ENCODE measurements at places on chromosomes 3 and 15. TPM values are rescaled to one million over a fixed set of nuclear protein-coding genes. Genes with fewer than 3 reads are reported as not detected.

MOBP gene
- not detected for total RNA-seq

TMEM207 gene
- not detected for total RNA-seq

CCR4 gene
- total RNA-seq = not detected

PLS1 gene
- 1.7 TPM for total RNA-seq

EFHB gene
- total RNA-seq = under 0.01 TPM

DNA sequence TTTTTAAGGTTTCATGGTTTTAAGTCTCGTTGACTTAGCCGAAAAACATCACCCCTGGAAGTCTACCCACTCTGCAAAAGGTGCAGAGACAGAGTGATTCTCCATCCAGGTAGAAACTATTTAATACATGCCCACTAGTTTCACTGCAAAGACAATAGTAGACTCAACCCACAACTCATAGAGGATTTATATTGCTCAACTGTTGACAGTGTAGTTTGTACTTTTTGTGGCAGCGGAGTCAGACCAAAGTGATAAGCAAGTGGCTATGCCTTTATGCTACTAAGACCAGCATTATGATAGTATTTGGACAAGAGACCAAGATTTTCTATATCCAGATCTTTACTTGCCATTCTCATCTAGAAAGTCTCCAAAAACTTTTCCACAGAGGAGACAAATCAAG is 98.8 kb upstream of the ZBTB20 start:
- H3K36me3 ChIP-seq = no peaks in the 10 kb centered on the region
- no peaks in the 10 kb centered on the region for H3K27me3 ChIP-seq
- H3K4me3 ChIP-seq = no peak overlapping the region
- H3K27ac ChIP-seq = no peak overlapping the region
- peaks cover 5% of the 10 kb centered on the region for H3K4me1 ChIP-seq
- DNase-seq = no peak

GRCh38 chr3:174710612-174711011 is 148.5 kb upstream of the NAALADL2 start:
- no peak overlapping the region for H3K4me3 ChIP-seq
- no peaks in the 10 kb centered on the region for H3K4me1 ChIP-seq
- H3K36me3 ChIP-seq = no peaks in the 10 kb centered on the region
- peak; percentile 60 for DNase-seq

- H3K4me3 ChIP-seq = no peak overlapping the region
- DNase-seq = no peak
- H3K27ac ChIP-seq = no peak overlapping the region
- no peaks in the 10 kb centered on the region for H3K27me3 ChIP-seq
- no peaks in the 10 kb centered on the region for H3K36me3 ChIP-seq
Measured at GRCh38 chr3:72744330-72744729, 103.9 kb downstream of the SHQ1 start.

DNA sequence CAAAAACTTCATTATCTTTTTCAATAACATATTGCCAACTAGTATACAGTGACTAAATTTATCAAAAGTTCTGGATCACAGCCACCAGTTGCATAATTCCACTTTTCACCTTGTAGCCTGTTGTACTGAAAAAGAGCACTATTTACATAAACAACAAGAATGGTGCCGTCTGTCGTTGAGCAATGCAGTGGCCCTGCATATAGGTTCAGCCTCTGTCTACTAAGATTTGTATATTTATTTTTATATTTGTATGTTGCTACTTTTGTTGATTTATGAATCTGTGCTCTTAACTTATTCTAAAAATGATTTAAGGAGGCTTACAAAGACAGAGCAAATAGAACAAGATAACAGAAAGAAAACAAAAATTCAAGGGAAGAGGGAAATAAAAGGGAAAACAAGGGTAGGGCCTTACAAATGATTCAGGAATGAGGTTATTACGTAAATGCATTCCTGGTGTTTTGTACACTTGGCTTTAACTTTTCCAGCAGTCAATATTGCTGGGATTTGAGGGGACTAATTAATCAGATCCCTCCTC is 257.6 kb upstream of the STT3B start:
- no peaks in the 10 kb centered on the region for H3K4me1 ChIP-seq
- peak; percentile 64 for DNase-seq
- H3K4me3 ChIP-seq = no peak overlapping the region

DNA sequence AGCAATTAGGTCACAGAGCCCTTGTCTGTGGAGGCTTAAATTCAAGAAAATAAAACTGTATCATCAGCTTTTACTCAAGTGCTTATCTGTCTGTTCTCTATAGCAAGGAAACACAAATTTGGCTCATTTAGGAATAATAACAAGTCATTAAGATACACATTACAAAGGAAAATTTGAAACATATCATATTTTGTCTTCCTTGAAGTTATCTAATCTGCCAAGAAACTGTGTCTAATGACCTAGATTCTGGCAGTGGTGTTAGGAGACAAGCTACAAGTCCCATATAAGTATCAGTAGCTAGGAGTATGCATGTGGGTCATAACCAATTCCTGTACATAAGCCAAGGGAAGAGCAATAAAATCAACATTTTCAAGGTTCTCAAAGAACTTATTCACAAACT is 108.2 kb upstream of the SETMAR start:
- no peak overlapping the region for H3K27ac ChIP-seq
- H3K36me3 ChIP-seq = no peaks in the 10 kb centered on the region

DNA sequence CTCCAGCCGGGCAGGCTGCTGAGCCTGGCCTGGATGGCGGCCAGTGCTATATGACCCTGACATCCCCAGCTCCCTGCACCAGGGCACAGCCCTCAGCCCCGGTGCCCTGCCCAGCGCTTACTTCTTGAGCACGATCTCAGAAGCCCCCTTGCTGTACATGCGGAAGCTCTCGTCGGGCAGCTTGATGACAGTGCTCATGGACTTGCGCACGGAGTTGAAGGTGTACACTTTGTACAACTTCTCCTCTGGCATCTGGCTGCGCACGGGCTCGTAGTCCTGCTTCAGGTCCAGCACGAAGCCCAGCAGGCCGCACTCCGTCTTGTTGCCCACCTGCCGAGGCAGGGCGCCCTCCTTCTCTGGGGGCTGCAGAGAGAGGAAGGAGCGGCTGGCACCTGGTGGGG is 38.8 kb upstream of the SEC13 start:
- peaks cover 13% of the 10 kb centered on the region for H3K4me1 ChIP-seq
- no peak overlapping the region for H3K27ac ChIP-seq
- H3K4me3 ChIP-seq = no peak overlapping the region
- DNase-seq = no peak

GRCh38 chr3:171654809-171655208 is 155.5 kb downstream of the PLD1 start:
- H3K4me1 ChIP-seq = no peaks in the 10 kb centered on the region
- no peak overlapping the region for H3K27ac ChIP-seq
- H3K4me3 ChIP-seq = no peak overlapping the region
- DNase-seq = peak; percentile 31

GRCh38 chr3:17836092-17836491 is 93.7 kb upstream of the TBC1D5 start:
- no peak for DNase-seq
- no peaks in the 10 kb centered on the region for H3K4me1 ChIP-seq
- H3K27ac ChIP-seq = no peak overlapping the region

DNA sequence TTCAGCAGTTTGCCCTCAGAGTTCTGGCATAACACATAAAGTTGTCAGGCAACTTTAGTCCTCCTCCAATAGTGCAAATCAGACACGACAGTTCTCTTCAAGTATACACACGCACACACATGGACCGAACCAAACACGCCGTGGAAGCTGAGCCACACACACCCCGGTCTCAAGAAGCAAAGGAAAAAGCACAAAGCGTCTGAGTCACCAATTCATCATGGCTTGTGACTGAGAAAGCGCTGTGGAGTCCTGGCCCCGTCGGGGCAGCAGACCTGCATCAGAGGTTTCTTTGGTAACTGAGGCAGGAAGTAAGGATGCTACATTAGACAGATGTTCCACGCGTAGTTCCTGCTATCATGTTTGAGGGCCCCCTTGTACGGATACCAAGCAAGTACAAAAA is 85.7 kb downstream of the VGLL4 start:
- H3K27ac ChIP-seq = peak overlapping the region; percentile 5
- peaks cover 34% of the 10 kb centered on the region for H3K4me1 ChIP-seq
- no peaks in the 10 kb centered on the region for H3K27me3 ChIP-seq
- no peak overlapping the region for H3K4me3 ChIP-seq
- peak; percentile 90 for DNase-seq
- H3K36me3 ChIP-seq = peaks cover 61% of the 10 kb centered on the region

DNA sequence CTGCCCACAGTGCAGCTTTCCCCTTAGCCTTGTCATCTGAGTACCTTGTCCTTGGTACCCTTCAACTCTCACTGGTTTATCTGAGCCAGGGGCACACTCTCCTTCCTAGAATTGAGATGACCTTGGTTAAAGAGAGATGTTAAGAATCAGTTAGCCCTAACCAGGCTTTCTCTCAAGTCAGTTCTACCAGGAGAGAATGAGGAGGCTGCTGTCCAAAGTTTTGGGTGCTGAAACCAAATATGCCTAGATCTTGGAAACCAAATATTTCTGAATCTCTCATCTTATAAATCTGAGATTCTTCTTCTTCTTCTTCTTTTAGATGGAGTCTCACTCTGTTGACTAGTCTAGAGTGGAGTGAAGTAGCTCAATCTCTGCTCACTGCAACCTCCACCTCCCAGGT is 12.0 kb upstream of the CTXND1 start:
- DNase-seq = peak; percentile 22
- no peaks in the 10 kb centered on the region for H3K36me3 ChIP-seq
- H3K4me1 ChIP-seq = no peaks in the 10 kb centered on the region
- H3K4me3 ChIP-seq = no peak overlapping the region

DNA sequence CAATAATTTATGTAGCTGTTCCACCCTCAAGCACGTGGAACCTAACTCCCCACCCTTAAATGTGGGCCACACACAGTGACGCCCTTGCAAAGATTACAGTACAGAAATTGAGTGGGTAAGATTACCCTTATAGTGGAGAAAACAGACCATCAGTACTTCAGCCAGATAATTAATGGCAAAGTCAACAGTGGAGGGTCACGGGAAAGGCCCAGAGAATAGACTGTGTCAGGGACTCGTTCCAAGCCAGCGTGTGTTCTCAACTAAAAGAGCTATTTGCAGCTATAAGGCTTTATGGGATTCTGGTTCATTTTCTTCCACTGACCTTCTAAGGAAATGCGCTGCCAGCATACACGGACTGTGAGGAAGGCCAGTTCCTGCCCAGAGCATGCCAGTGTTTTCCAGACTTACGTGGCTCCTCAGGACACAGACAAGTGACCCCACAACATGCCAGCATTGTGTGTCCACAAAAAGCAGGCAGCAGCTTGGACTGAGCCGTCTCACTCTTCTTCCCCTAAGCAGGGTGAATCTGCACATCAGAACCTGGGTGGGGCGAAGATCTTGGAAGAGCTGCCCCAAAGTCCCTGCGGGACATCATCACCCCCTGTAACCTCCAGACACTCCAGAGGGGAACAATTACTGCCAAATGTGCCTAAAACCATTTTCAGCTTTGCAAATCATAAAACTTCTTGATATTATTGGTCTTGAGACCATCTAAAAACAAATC is 428.5 kb downstream of the OCA2 start:
- H3K4me1 ChIP-seq = no peaks in the 10 kb centered on the region
- no peaks in the 10 kb centered on the region for H3K36me3 ChIP-seq
- H3K4me3 ChIP-seq = no peak overlapping the region
- no peak for DNase-seq
- no peaks in the 10 kb centered on the region for H3K27me3 ChIP-seq

DNA sequence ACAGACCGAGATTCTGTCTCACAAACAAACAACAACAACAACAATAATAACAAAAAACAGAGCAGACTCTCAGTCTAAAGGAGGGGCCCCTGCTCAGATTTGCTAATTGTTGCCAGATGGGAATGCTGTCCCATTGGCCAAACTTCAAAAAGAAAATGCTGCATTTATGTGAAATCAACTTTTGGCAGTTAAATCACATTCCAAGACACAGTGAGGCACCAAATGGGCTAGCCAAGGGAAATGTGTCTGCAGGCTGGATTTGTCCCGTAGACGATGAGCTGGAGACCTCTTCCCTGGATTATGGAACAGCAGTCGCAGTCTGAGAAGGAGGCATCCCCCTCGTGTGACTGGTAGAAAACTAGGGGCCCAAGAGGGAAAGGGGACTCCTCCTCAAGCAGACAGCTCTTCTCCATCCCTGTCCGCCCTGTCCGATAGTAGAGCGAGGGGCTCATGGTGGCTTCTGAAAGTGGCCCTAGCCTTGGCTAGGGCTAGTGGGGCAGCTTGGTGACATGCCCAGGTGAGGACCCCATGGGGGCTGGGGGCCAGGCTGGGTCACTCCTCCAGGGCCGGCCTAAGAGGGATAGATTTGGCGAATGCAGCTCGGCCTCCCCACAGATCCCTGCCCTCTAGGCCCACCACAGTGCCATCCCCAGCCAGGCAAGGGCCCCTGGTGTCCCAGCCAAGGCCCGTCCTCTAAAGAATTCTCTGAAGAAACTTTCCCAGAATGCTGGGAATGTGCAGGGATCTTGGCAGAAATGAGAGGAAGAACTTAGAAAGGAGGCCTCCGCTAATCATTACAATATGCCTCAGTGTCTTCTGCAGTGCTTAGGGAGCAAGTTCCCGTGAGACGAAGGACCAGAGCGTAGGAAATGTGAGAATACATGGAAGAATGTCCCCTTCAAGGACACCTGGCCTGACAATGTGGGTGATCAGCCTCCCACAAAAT is 2.0 kb downstream of the SLC22A14 start:
- H3K27ac ChIP-seq = no peak overlapping the region
- no peak overlapping the region for H3K4me3 ChIP-seq
- H3K27me3 ChIP-seq = no peaks in the 10 kb centered on the region
- H3K4me1 ChIP-seq = no peaks in the 10 kb centered on the region
- peak; percentile 53 for DNase-seq
